ENCODE measurements at places on chromosomes 12 and 14. TPM values are rescaled to one million over a fixed set of nuclear protein-coding genes. Genes with fewer than 3 reads are reported as not detected.

ERP27 gene
- total RNA-seq = 122 TPM

GRCh38 chr12:53173085-53173715 lies 7.3 kb upstream of the ZNF740 start:
- DNase-seq = no peak

- DNase-seq = no peak
These were observed 52.4 kb upstream of the MON2 start for GRCh38 chr12:62414180-62414579.

AICDA gene
- not detected for total RNA-seq

DNA sequence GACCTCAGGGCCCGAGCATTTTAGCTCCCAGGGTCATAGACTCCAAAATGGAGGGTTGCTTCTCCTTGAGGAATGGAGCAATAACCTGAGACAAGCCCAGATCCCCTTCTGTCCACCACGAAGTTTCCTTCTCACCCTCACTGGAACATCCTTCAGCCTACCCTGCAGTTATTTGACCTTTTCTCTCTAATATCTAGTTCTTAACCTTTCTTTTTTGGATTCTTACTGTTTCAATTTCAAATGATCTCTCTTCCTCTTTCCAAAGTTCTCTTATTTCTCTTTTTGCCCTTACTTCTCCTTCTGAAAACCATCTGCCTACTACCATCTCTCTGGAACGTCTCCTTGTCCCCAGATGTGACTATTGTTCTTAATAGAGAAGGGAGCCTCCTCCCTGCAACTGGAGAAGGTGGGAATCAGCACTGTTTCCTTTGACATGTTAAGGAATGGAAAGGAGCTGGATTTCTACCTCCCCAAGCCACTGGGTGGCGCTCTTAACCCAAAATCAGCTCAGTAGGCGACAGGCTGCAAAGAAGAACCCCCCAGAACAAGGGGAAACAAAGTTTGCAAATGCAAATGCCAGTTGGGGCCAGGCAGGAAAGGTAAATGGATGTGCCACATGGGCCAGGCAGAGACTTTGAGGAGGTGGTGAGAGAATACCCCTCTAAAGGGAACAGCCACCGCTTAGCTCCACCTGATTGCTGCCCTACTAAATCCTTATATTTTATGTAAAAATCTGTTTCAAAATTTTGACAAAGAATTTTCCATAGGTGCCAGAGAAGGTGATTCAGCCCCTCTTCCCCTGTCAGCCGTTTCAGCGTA lies 22.4 kb upstream of the PDE1B start:
- no peak for DNase-seq
